ENCODE measurements at places on chromosomes 2 and 18. TPM values are rescaled to one million over a fixed set of nuclear protein-coding genes. Genes with fewer than 3 reads are reported as not detected.

Gene SERPINB4
- total RNA-seq: 309 TPM

Gene TUBA4B
- not detected for total RNA-seq

Gene FKBP1B
- 7.0 TPM for total RNA-seq

Gene SULT1C2
- not detected for total RNA-seq

Gene TTC27
- 18.4 TPM for total RNA-seq

DNA sequence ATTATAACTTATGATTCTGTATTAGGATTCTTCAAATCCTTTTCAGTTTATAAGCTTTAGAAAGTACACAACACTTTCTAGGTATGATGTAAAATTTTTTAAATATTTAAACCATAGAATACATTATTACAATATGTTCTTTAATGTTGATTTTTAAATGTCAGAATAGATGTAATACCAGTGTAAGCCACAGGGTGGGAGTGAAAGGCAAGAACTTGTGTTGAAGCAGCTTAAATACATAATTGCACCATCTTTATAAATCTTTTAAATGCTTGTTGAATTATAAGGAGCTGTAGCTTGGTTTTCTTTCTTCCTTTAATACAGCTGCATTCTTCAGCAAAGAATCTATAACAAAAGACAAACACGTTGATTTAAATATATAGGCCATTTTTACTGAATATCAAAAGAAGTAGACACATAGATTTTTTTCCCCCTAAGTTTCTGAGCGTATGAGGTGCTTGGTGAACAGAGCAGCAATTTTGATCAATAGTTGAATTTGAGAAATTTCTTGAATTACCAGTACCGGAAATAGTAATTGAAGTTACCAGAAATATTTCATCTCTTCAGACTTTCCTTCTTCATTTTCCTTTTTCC, 63.0 kb downstream of the TANK start:
- H3K27ac ChIP-seq: no peak overlapping the region
- H3K4me1 ChIP-seq: no peaks in the 10 kb centered on the region
- H3K4me3 ChIP-seq: no peak overlapping the region
- H3K36me3 ChIP-seq: no peaks in the 10 kb centered on the region
- no peaks in the 10 kb centered on the region for H3K27me3 ChIP-seq

- no peaks in the 10 kb centered on the region for H3K4me1 ChIP-seq
- H3K4me3 ChIP-seq: no peak overlapping the region
- no peaks in the 10 kb centered on the region for H3K27me3 ChIP-seq
Measured at GRCh38 chr2:53562407-53562806, 205.2 kb upstream of the CHAC2 start.

DNA sequence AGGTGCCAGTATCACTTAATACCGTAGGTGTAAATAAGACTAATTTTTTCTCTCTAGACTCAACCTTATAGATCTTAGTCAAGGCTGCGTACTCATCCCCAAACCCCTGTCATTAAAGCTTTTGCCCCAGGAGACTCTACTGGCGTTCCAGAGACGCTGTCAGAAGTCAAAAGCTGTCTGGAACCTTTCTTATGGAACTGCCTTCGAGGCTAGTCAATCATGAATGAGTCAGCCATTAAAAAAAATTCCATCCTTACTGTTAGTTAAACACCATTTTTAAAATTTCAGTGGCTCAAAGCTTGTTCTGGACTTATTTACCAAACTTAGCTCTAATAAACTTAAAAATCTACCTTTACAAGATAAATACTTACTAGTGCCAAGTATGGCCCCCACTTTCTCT, 52.1 kb downstream of the SPRED2 start:
- peak overlapping the region; percentile 46 for H3K27ac ChIP-seq
- DNase-seq: no peak
- H3K4me1 ChIP-seq: peaks cover 53% of the 10 kb centered on the region

- H3K27ac ChIP-seq: peak overlapping the region; percentile 73
- no peak overlapping the region for H3K4me3 ChIP-seq
- DNase-seq: no peak
- peaks cover 6% of the 10 kb centered on the region for H3K36me3 ChIP-seq
Measured at GRCh38 chr18:54149078-54149697, 75.3 kb downstream of the MBD2 start.

GRCh38 chr2:21422724-21423522, 299.2 kb downstream of the TDRD15 start:
- no peak overlapping the region for H3K4me3 ChIP-seq
- H3K4me1 ChIP-seq: no peaks in the 10 kb centered on the region
- no peak overlapping the region for H3K27ac ChIP-seq
- DNase-seq: no peak
- H3K36me3 ChIP-seq: no peaks in the 10 kb centered on the region

DNA sequence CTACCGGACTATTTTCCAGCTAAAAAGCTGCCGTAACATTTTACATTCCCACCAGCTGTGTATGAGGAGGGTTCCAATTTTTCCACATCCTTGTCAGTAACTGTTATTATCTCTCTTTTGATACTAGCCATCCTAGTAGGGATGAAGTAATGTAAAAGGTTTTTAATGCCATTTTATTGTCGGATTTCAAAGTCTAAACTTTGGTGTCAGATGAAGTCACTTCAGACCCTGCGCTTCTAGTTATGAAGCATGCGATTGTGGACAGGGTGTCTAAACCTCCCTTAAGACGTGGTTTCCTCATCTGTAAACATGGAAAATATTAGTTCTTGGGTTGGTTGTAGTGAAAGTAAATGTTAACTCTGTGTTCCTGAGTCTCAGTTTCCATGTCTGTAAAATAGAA, 4.7 kb downstream of the DGKD start:
- no peaks in the 10 kb centered on the region for H3K27me3 ChIP-seq
- peaks cover 8% of the 10 kb centered on the region for H3K4me1 ChIP-seq
- no peak overlapping the region for H3K4me3 ChIP-seq

GRCh38 chr2:7094231-7094741, 177.1 kb downstream of the RNF144A start:
- no peaks in the 10 kb centered on the region for H3K36me3 ChIP-seq
- no peak overlapping the region for H3K27ac ChIP-seq
- H3K4me1 ChIP-seq: peaks cover 9% of the 10 kb centered on the region
- H3K4me3 ChIP-seq: no peak overlapping the region
- H3K27me3 ChIP-seq: no peaks in the 10 kb centered on the region

DNA sequence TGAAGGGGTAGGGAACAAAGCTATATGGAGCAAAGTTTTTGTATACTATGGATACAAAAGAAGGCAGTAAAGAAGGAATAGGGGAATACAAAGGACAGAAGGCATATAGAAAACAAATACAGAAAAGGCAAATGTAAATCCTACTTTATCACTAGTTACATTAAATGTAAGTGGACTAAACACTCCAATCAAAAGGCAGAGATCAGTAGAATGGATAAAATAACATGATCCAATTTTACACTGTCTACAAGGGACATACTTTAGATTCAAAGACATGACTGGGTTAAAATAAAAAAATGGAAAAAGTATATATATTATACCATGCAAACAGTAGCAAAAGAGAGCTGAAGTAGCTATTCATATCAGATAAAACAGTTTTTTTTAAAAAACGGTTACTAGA, 215.0 kb downstream of the PDE11A start:
- H3K4me1 ChIP-seq: no peaks in the 10 kb centered on the region
- DNase-seq: no peak
- H3K27me3 ChIP-seq: no peaks in the 10 kb centered on the region
- no peak overlapping the region for H3K4me3 ChIP-seq
- H3K27ac ChIP-seq: no peak overlapping the region
